Uterus (tissue), 4 donors: ENCODE measurements at places on chromosomes 7 and 10.

DNA sequence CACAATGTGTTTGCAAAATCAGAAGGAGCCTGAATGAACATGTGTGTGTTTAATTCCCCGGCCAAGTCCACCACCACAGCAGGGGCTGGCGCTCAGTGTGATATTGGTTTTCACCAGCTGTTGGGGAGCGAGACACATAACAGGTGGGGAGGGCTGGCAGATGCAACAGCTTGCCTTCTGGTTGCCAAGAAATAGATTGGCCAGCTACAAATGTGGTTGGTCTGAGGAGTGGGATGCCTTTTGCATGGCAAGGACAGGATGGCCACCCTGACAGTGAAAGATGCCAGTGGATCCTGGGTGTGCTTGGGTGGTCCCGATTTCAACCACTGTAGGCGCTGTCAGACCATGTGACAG is 292.5 kb upstream of the FZD8 start:
- DNase-seq, result no peak

DNA sequence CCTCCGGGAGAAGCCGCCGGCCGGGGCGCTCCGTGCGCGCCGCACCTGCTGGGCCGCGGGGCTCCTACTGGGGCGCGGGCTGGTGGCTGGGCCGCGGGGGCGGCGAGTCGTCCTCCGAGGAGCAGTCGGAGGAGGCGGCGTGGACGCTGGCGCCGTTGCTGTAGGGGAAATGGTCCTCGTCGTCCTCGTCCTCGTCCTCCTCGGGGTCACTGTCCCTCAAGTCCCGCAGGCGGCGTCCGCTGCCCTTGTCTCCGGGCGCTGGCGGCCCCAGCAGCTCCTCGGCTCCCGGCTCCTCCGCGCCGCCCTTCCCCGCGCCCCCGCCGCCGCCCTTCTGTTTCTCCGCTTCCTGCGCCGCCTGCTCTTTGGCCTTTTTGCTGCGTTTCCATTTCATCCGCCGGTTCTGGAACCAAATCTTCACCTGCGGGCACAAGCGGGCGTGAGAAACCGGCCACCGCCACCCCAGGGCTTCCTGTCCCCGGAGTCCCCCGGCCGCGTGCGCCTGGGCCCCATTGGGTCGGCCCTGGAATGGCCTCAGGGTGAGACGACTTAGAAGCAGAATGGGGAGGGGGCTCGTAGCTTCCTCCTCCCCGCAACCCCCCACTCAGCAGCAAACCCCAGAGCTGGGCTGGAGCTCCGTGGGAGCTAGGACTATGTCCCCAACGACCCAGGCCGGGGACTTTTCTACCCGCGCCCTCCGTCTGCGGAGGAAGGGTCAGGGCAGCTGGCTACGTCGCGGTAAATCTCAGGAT is 4.8 kb downstream of the MNX1 start:
- no peak for DNase-seq

DNA sequence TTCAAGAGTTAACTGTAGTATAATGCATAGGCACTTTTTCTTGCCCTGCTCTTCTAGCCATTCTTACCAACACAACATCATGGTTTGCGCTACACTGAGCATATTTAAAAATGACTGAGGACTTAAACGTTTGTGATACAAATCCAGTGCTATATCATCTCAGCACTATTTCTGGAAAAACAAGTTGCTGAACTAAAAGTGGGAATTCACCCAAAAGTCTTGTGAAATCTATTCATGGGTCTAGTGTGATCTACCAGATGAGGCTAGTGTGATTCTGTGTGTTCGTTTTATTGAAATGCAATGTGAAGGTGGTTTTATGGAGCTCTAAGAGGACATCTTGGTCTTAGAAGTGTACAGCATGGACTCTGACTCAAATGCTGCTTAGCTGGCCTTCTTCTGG is 584.6 kb upstream of the POM121L12 start:
- no peak for DNase-seq

DNA sequence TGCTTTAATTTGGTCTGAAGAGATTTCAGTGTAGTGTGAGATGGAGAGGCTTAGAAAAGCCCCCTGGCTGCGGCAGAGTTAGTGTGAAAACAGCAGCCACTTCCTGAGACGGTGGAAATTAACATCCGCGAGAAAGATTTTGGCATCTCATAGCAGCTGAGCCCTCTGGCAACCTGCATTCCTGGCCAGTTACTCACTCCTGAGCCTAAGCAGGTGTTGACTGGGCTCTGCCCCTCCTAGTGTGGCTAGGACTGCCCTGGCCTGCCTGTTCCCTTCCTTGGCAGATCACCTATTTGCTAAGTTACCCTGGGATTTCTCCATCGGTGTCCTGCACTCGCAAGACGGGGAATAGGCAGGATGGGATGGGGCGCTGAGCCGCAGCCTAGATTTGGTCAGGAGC is 57.6 kb upstream of the LMTK2 start:
- no peak for DNase-seq

DNA sequence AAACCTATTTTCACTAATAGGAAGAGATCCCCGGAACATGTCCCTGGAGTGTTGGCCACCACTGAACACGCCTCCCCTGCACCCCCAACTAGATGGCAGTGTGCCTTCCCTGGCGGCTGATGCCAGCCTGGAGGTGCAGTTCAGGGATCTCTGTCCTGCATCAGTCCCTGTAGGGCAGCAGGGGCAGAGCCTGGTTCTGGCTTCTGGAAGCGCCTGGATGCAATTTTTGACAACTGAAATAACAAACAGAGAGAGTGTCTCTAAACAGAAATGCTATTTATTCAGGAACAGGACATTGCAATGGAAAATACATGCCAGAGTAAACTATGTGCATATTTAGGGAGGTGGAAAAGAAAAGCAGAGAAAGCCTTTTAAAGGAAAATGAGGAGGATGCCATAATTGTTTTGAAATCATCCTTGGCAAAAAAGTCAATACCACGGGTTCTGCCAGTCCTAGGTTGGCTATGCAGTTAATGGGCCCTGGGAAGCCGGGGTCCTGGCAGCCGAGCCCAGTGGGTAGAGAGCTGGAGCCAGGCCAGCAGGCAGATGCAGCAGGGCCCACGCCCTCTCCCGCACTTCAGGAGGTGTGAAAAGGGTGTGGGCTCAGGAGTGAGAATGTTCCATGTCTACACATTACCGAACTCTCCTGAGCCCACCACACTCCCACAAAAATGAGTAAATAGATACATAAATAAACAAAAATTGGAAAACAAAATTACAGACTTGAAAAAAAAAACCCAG is 18.5 kb downstream of the ANTXRL start:
- DNase-seq, result no peak

DNA sequence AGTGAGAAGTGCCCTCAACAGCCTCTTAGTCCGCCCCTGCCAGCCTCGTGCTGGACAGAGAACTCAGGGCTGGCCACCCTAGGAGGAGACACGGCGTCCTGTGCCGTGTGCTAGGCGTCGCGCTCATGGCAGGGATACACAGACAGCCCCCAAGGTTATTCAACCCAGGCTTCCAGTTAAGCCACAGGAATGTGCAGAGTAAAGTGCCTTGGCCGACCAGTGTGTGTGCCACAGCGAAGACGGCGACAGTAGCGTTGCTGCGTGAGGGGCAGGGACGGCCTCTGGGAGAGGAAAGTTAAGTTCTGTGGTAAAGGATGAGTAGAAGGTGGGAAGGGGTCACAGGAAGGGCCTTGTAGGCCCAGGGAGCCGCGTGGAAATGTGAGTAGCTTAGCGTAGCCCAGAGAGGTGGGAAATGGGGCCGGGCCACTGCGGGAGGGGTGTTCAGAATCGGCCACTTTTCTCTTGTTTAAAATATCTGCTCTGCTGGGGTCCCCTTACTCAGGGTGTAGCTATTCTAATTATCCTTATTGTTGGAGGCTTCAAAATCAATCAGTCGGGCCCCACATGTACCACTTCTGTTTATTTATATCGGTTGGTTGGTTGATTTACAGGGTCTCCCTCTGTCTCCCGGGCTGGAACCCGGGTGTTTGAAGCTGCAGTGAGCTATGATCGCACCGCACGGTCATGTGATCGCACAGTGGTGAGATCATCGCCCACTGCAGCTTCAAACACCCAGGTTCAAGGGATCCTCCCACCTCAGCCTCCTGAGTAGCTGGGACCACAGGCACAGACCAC is 24.5 kb downstream of the TMEM120A start:
- no peak for DNase-seq

GRCh38 chr7:104416866-104417393 is 88.5 kb downstream of the LHFPL3 start:
- no peak for DNase-seq

DNA sequence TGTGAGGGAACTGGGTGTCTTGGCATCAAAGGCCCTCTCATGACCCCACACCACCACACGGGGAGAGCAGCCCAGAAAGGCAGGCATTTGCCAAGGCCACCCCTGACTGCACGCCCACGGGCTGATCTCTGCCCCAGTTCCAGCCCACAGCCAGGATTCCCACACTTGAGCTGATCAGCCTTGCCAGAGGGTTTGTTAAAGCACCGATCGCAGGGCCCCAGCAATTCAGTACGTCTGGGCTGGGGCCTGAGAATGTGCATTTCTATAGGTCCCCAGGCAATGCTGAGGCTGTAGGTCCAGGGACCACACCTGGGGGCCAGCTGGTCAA is 103.9 kb downstream of the TNS3 start:
- no peak for DNase-seq

GRCh38 chr7:2808891-2809665 is 35.0 kb downstream of the GNA12 start:
- no peak for DNase-seq

- no peak for DNase-seq
Measured at GRCh38 chr10:49068209-49068608, 47.1 kb downstream of the VSTM4 start.

DNA sequence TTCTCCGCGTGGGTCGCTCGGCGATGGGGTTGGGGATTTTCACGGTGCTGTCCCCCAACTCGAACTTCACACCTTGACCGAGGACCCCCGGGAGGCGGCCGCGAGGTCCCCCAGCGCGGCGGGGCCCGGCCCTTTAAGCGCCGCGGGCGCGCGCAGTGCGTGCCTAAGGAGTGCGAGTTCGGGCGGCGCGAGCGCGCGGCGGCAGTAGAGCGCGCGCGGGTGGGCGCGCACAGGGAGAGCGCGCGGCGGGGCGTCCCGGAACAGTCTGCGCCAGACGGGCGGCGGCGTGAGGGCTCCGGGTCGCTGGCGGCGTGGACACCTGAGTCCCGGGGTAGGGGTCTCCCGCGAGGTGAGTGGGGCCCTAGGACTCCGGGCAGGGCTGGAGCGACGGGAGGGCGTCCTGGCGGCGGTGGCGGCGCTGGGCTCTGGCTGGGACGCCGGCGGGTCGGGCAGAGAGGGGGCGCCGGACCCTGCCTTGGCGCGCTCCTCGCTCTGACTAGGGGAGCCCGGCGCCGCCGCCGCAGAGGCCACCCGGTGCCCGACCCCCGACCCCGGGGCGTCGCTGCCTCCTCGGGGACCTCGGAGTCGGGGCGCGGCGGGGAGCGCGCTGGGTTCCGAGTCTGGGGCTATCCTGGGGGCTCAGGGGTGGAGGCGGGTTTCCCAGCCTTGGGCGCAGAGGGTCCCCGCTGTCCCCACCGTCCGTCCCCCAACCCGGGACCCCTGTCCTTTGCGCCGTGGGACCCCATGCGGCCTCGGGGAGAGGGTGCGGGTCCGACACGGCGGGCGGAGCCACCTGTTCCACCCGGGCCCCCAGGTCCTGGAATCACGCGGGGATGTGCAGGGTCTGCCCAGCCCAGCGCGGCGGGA is at the start of gene PROSER2:
PROSER2 (plus strand) TSS at position 235 of the 867 bp plus-strand sequence. CDS start 28,722 bp downstream, outside the sequence.
- peak; percentile 17 for DNase-seq

- no peak for DNase-seq
Measured at GRCh38 chr7:67380858-67381257, 384.2 kb downstream of the TYW1 start.

GRCh38 chr7:108973075-108973474 is 403.4 kb downstream of the DNAJB9 start:
- DNase-seq, result no peak

- no peak for DNase-seq
Measured at GRCh38 chr7:103981003-103981423, 8.4 kb downstream of the RELN start.

DNA sequence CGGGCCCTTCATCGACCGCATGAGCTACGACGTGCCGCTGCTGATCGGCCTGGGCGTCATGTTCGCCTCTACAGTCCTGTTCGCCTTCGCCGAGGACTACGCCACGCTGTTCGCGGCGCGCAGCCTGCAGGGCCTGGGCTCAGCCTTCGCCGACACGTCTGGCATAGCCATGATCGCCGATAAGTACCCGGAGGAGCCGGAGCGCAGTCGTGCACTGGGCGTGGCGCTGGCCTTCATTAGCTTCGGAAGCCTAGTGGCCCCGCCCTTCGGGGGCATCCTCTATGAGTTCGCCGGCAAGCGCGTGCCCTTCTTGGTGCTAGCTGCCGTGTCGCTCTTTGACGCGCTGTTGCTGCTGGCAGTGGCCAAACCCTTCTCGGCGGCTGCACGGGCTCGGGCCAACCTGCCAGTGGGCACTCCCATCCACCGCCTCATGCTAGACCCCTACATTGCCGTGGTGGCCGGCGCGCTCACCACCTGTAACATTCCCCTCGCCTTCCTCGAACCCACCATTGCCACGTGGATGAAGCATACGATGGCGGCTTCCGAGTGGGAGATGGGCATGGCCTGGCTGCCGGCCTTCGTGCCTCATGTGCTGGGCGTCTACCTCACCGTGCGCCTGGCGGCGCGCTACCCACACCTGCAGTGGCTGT is 1.2 kb downstream of the SLC18A3 start:
- DNase-seq, result no peak

DNA sequence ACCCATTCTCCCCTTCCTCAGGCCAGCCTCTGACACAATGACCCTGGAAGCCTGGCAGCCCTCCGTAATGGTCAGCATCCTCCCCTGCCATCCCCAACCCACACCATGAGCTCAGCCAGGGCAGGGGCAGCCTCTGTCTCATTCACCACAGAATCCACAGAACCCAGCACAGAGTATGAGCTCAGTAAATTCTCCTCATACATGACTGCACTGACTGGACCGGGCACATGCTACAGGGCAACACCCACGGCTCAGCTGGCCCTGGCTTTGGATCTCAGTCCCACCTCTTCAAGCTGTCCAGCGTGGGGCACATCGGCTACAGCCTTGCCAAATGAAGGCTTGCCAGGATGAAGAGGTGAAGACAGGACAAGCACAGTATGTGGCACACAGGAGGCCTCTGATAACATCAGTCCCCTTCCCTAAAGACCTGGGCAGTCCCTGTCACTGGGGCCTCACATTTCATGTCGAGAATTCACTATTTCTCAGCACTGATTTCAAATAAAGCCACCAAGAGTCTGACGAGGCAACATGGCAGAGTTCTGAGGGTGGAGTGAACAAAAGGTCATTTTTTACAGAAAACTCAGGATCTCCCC is 7.9 kb downstream of the GPRIN2 start:
- no peak for DNase-seq

GRCh38 chr10:13893926-13894325 is 307.2 kb downstream of the PRPF18 start:
- no peak for DNase-seq

DNA sequence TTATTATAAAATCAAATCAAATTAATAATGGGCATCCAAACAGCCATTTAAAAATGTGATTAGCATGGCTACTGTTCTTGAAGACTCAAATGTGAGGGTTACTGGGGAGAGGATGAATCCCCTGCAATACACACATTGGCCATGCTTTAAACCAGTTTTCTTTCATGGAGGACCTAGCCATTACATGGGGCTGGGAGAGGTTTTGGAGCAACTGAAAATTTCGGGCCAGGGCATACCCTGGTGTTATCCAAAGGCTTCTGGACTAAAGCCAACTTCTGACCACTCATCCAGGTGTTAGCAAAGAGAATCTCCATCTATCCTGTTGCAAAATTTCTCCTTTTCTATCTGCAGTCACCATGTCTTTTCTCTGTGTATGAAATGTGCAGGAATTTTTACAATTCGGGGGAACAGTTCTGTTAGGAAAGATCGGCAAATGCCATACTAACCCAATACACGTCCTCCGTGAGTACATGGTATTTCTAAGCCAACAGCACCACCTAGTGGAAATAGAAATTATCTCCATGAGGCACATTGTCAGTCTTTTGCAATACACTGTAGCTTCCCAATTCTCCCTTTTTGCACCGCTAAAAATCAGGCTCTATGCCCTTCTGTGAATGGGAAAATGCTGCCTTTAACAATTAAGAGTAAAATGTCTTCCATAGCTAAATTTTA is 47.0 kb upstream of the ZNF107 start:
- no peak for DNase-seq
